Muscle of arm (tissue), 14 donors: ENCODE measurements at places on chromosomes 3 and 15. TPM values are rescaled to one million over a fixed set of nuclear protein-coding genes. Genes with fewer than 3 reads are reported as not detected.

GRCh38 chr3:9172851-9173321, 76.6 kb downstream of the SRGAP3 start:
- DNase-seq, result no peak

GRCh38 chr3:27451842-27452241, 32.3 kb downstream of the SLC4A7 start:
- DNase-seq, result no peak

DNA sequence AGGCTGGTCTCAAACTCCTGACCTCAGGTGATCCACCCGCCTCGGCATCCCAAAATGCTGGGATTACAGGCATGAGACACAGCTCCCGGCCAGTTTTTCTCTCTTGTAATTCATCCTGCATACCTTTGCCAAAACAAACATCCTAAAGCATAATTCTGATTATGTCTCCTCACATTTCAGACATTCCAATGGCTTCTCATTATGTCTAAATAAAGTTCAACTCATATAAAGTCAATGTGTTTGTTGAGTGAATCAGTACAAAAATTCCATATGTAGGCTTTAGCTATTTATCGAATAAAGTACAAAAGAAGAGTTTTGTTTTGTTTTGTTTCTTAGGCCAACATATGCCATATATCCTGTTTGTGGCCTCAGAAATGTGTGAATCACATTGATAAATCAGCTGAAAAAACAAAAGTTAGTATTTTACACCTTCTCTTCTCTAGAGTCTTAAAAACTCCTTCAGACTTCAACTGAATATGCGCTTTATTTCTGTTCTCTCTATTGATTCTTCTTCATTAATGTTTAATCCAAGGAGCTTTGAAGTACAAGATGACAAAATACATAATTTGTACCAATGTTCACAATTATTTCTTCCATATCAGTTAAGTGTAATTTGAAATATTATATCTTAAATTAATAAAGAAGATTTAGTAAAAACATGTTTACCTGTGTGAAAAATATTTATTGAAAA, 165.8 kb downstream of the MECOM start:
- DNase-seq, result no peak

DNA sequence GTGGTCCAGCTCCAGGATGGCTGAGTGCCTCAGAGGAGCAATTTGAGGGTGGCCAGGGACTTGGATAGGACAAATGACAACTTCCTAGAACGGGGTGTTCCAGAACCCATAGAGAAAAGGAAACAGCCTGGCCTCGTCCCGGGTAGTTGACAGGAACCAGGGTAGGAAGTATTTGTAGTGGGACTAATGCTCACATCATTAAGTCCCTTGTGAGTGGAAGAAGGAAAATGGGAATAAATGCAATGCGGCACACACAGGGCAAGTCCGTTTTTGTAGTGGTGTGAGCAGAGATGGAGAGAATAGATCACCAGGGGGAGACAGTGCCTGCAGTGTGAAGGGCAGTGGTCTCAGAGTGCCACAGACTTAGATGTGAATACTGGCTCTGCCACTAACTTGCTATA, 19.6 kb downstream of the TIMP4 start:
- peak; percentile 47 for DNase-seq

DNA sequence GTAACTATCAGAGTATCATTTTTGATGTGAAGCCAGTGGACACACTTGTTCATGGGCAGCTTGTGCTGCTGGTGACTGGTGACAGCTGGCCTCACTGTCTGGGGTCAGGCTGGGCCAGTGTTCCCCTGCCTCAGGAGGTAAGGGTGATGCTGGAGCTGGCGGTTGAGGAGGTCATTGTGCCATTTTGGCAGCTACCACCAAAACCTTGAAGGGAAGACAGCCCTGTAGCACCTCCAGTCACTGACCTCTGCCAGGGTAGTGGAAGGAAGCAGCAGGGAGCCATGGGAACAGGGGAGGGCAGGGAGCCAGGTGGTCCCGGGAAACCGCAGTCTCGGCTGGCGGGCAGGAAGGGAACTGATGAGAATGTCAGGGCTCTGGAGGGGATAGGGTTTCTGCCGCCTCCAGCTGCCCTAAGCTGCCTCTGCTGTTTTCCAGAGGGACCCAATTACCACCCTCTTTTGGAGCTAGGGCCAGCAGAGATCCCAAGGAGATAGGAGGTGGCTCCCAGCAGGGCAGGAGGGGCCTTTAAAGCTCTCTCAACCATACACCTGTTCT, 24.8 kb downstream of the FOXL2NB start:
- no peak for DNase-seq

- DNase-seq, result peak; percentile 10
Measured at GRCh38 chr15:77659350-77660321, 26.9 kb upstream of the LINGO1 start.

GRCh38 chr3:134527037-134527436, 41.2 kb downstream of the CEP63 start:
- no peak for DNase-seq

GRCh38 chr3:186932281-186933181, 2.2 kb downstream of the ST6GAL1 start:
- peak; percentile 32 for DNase-seq

DNA sequence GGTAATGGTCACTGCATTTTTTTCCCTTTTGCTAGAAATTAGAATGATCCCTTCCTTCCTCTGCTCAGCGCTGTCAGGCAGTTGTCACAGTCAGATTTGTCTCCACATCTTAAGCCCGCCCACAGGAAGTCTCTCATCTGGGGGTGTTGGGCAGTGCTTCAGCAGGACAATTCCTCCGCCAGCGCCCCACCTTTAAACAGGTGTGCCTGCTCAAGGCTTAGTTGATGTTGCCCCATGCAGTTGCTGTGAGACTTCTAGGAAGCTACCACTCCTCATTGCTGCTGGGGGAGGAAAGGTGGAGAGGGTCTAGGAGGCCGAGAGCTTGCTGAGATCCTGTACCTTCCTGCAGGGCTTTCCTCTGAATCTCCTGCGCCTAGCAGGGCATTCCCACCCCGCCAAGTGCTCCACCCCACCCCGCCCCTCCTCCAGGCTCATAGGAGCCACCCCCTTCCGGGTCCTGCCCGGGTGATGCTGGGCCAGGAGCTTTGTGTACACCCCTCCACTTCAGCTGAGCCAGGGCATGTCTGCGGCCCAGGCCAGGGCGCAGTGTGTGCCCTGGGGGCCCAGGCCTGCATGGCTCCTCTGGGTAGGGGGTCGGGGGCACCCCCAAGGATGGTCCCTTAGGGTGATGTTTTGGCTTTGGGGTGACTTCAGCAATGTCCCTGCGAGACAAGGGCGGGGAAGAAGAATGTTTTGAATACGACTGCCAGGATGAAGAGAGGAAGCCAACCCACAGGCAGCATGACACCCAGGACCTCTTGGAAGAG, 68.7 kb downstream of the TRAK1 start:
- no peak for DNase-seq

GRCh38 chr15:89125088-89125826, 37.0 kb downstream of the ABHD2 start:
- DNase-seq, result no peak

DNA sequence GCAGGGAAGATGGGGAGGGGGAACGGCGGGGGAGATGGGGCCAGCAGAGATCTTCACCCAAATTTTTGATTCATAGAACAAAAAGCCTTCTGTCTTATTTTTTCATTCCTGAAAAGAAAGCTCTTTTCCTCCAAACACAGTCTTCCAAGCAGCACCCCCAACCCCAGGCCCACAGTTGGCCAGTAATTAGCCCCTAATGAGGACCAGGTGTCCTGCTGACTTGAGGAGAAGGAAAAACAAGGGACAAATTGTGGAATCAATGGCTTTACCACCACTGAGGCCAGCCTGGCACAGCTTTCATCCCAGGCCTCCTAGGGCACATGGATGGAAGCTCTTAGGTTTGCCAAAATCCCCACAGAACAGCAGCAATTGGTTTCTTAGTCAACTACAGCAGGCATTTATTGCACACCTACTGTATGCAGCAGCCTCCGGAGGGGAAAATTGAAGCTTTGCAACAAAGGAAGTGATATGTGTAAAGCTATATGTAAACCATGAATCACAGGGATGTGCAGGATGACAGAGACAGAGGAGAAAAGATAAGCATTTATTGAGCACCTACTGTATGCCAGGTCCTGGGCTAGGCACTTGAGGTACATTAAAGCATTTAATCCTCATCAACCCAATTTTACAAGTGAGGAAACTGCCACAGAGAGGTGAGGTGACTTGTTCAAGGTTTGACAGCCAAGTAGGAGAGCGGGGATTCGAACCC, 199.5 kb downstream of the TBC1D2B start:
- DNase-seq, result no peak

GRCh38 chr3:153355559-153355958, 193.5 kb downstream of the RAP2B start:
- no peak for DNase-seq

DNA sequence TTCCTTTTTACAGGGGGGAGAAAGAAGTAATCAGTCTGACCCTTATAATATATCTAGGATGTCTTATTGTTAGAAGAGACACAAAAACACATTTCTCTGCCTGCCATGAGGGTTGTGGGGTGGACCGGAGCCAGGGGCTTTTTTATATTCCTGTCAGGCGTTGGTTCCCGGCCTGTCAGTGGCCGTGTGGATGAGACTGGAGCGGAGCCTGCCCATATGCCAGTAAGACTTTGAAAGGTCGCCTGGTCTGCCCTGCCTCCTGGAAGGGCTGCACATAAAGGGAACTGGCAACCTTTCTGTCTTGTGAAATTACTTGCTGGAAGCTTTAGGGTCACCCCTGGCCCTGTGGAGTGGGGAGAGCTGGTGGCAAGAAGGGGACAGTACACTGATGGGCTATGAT, 34.7 kb downstream of the MAP3K13 start:
- no peak for DNase-seq

- DNase-seq, result no peak
Measured at GRCh38 chr3:104176706-104177105, 1190.0 kb upstream of the ALCAM start.

GRCh38 chr15:68769702-68770101, 51.0 kb downstream of the ANP32A start:
- no peak for DNase-seq

GRCh38 chr3:53174346-53175250, 13.6 kb downstream of the PRKCD start:
- no peak for DNase-seq

DNA sequence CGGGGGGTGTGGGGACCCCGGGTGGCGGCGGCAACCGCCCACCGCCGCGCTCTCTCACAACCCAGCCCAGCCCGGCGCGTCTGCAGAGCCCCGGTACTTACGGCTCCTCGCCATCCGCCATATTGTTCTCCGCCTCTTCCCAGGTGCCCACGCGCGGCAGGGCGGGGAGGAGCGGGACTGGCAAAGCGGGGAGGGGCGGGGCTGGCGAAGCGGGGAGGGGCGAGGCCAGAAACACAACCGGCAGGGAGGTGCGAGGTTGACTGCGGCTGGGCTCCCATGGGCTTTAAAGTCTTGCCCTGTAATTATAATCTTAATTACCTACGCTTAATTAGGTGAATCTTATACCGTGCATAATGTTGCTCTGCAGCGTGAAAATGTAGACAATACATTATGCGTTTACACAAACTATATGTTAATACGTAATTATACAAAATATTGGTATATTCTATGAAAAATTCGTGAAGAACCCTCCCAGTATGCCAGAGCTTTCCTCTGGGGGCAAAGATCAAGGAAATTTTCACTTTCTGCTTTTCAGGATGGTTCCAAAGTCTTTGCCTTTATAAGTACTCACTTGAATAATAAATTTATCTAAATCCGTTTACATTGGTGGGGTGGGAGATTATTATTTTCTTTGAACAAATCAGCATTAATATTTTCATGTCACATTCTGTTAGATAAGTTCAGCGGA, at the start of gene UBA3:
UBA3 (minus strand) TSS at position 133 of the 688 bp plus-strand sequence; CDS start at position 121, 12 bp downstream.
- peak; percentile 81 for DNase-seq

DNA sequence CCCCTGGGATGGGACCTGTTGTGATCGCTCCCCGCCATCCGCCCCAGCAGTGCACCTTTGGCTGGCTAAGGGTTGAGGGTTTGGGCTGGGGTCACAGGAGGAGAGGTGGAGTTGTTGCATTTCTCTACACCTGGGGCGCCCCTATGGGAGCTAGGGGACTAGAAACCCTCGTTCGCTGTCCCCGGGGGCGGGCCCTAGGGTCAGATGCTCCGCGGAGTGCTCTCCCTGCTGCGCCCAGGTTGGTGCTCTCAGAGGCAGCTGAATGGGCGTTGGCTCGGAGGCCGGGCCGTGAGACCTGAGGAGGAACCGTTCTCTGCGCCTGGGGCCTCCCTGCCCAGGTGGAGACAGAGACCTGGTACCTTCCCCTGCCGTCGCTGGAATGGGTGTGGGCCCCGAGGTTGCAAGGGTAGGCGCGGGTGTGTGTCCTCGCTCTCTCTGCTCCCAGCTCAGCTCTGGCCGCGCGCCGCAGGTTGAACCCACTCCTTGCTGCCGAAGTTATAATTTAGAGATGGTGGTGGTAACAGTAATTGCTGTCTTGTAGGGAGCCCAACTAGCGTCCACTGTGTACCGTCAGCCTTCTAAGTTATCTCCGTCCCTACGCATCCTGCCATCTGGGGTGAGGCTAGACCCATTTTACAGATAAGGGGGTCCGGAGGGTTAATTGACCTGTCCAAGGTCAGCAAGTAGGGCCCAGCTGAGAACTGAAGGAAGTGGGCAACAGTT, 965 bp downstream of the FLNB start:
- no peak for DNase-seq

GRCh38 chr3:183328164-183328563, 75.1 kb downstream of the B3GNT5 start:
- no peak for DNase-seq

DNA sequence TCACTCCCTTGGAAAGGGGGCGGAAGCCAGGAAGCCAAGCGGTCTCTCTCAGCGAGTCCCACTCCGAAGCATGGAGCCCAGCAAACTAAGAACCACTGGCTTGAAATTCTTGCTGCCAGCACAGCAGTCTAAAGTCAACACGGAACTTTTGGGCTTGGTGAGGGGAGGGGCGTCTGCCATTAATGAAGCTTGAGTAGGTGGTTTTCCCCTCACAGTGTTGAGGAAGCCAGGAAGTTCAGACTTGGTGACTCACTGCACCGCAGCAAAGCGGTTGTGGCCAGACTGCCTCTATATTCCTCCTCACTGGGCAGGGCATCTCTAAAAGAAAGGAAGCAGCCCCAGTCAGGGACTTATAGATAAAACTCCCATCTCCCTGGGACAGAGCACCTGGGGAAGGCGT, 665.4 kb upstream of the CBLB start:
- DNase-seq, result no peak

DNA sequence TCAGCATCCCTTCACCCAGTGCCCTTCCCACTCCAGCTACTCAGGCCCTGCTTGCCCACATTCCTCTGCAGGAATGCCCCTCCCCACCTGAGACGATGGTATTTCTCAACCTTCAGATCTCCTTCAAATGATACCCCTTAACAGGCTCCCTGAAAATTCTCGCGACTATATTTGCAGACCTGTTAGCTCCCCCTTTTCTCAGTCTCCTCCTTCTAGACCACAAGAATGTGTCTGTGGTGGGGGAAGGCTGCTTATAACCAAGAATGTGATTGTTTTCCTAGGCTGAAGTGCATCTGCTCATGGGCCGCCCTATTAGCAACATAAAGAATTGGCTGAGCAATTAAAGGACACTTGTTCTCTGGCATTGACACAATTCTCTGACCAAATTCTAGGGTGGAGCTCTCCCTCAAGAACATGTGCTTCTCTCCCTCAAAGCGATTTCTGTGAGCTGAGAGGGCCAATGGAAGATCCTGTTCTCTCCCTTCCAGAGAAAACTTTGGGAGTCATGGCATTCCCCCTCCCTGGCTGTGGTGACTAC, 19.1 kb upstream of the LIMD1 start:
- no peak for DNase-seq

ZMYND10 gene
- 0.79 TPM for polyA plus RNA-seq

SPTBN5 gene
- polyA plus RNA-seq, result not detected

PLXND1 gene
- 103 TPM for polyA plus RNA-seq

SEMA3G gene
- polyA plus RNA-seq, result 11.6 TPM

CACNA2D3 gene
- polyA plus RNA-seq, result 3.0 TPM

AHSG gene
- polyA plus RNA-seq, result 1.6 TPM

SMAD6 gene
- 3.2 TPM for polyA plus RNA-seq
